K562 (cell line): ENCODE measurements at places on chromosomes 4 and X.

- DNase-seq = no peak
Observed at GRCh38 chrX:33277046-33277445, 65.7 kb upstream of the DMD start.

- peak; percentile 49 for DNase-seq
Observed at GRCh38 chrX:130083107-130083490, 27.2 kb downstream of the ELF4 start.

- no peak for DNase-seq
Observed at GRCh38 chrX:150503898-150504219, 64.6 kb upstream of the MTM1 start.

- no peak for DNase-seq
Observed at GRCh38 chrX:151752847-151753246, 18.3 kb downstream of the CNGA2 start.

DNA sequence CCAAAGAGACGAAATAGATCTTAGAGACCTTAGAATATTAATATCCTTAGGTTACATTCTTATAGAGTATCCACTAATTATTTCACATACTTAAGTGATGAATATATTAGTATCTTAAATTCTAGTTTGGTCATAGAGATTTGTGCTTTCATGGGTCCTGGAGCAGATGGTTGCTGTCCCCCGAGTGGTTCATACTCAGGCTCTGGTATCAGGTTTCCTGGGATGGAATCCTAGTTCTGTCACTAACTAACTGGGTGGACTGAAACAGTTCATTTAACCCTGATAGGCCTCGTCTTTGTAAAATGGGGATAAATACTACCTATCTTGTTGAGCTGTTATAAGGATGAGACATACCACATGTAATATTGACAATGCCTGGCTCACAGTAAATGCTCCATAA, 264.6 kb downstream of the TENM3 start:
- DNase-seq = no peak

- DNase-seq = no peak
Observed at GRCh38 chr4:81519856-81520255, 48.1 kb upstream of the RASGEF1B start.

DNA sequence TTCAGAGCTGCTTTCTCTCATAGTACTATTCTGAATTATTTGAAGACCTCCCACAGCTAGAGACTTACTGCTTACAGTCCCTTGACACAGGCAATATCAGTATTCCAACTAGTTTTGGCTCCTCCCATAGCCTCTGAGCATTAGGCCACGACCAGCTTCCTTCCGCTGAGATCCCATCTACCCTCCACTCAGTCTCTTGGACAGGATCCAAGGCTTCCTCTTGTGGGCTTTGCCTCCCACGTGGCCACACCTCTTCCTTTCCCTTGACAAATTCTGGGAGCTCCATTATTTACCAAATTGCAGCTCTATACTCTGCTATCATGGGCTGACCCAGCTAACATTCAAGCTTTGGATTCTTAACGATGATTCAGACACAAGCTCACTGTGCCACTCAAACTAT, 470.4 kb upstream of the GALNT7 start:
- DNase-seq = no peak

GRCh38 chr4:152161676-152162330, 374.1 kb downstream of the FBXW7 start:
- no peak for DNase-seq

DNA sequence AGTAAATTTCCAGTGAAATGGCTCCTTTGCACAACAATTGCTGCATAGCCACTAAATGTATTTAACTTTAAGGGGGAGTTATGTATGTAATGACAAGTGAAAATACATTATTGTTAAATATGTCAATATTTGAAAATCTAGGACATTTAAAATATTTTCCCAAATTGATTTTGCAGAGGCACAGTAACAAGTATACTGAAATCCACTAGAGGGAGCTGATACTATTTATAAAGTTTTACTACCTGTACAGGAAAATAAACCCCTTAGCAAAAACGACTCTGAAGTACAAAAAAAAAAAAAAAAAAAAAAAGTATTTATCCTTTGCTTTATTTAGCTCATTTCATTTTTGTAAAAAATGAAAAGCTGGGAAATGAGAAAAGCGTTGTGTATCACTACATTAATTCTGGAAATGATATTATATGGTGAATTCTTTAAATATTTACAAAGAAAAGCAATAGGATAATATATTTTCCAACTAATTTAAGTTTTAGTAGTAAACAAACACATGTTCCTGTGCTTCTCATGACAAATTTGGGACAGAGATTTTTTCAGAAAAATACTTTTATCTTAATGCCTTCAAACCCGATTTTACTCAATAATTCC, 727.7 kb downstream of the DMD start:
- no peak for DNase-seq

DNA sequence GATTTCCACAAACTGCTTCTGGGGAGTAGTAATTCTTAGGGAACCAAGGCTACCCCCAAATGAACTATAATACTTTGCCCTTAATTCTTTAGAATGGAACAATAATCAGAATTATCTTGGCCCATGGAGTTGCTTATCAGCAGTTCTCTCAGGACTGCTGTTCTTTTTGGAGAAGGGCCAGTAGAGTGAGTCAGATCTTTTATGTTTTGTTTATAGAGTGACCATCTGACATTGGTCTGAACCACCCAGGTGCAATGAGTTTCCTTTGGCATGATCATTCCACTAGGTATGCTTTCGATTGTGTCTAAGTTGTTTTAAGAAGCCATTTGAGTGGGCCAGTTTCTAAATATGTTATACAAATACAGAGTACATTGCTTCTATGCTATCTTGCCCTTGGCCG, 31.8 kb downstream of the PRRG1 start:
- DNase-seq = no peak

GRCh38 chrX:2463973-2464676, 36.7 kb downstream of the DHRSX start:
- DNase-seq = peak; percentile 93

GRCh38 chr4:46886711-46887110, 22.3 kb downstream of the COX7B2 start:
- DNase-seq = no peak

DNA sequence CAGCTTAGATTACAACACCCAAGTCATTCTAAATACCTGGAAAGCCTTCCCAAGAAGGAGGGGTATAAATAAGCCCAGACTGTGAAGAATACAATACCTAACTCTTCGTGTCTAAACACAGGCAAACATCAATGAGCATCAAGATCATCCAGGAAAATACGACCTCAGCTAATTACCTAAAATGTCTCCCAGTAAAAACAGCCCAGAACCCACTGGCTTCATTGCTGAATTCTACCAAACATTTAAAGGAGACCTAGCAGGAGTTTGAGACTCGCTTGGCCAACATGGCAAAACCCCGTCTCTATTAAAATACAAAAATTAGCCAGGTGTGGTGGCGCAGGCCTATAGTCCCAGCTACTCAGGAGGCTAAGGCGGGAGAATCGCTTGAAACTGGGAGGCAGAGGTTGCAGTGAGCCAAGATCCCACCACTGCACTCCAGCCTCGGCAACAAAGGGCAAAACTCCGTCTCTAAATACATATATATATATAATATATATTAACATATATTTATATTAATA, 19.1 kb upstream of the HSFX4 start:
- no peak for DNase-seq

GRCh38 chrX:110162867-110163266, 155.0 kb downstream of the AMMECR1 start:
- no peak for DNase-seq

GRCh38 chrX:337331-337831, 18.8 kb upstream of the GTPBP6 start:
- DNase-seq = no peak
